ENCODE measurements at places on chromosomes 16 and 17. TPM values are rescaled to one million over a fixed set of nuclear protein-coding genes. Genes with fewer than 3 reads are reported as not detected.

Gene KAT7
- 32.6 TPM for total RNA-seq

Gene ZNF785
- total RNA-seq = 12.1 TPM

Gene CANT1
- total RNA-seq = 24.0 TPM

Gene KRT33A
- total RNA-seq = not detected

Gene TMEM114
- total RNA-seq = not detected

Gene MPO
- not detected for total RNA-seq

Gene KRTAP2-1
- not detected for total RNA-seq

Gene KCNAB3
- total RNA-seq = 2.9 TPM

Gene SALL1
- total RNA-seq = not detected

Gene MFAP4
- total RNA-seq = 96.4 TPM

Gene CEP295NL
- 2.9 TPM for total RNA-seq

Gene ATP1B2
- total RNA-seq = not detected

Gene ZCCHC14
- 11.4 TPM for total RNA-seq

Gene KRTAP2-4
- not detected for total RNA-seq

Gene TAT
- 0.19 TPM for total RNA-seq

Gene KRTAP4-1
- not detected for total RNA-seq

Gene CD79B
- total RNA-seq = 15.8 TPM

Gene ST6GALNAC1
- total RNA-seq = 4.6 TPM

Gene TTLL6
- total RNA-seq = not detected

Gene ICAM2
- total RNA-seq = 133 TPM

Gene MYH8
- total RNA-seq = not detected

Gene EVPLL
- 0.37 TPM for total RNA-seq

Gene CPHXL2
- total RNA-seq = not detected

Gene CD300LF
- total RNA-seq = not detected

Gene LRRC75A
- 3.5 TPM for total RNA-seq

Gene SLC47A2
- not detected for total RNA-seq

Gene PPM1E
- total RNA-seq = 0.48 TPM

Gene ELAC2
- 83.9 TPM for total RNA-seq

Gene WFDC1
- 0.36 TPM for total RNA-seq

Gene AANAT
- not detected for total RNA-seq

Gene TTYH2
- 5.9 TPM for total RNA-seq

Gene CCL8
- total RNA-seq = 3.2 TPM

Gene GPR179
- total RNA-seq = not detected

Gene HOXB5
- 2.1 TPM for total RNA-seq

Gene EPN3
- total RNA-seq = not detected

Gene TPSG1
- not detected for total RNA-seq

Gene MLLT6
- 53.0 TPM for total RNA-seq

Gene CENPV
- 16.1 TPM for total RNA-seq

Gene HOXB13
- not detected for total RNA-seq

Gene TM4SF5
- total RNA-seq = not detected

Gene PRSS27
- 1.2 TPM for total RNA-seq

Gene PRRT2
- total RNA-seq = 0.28 TPM

Gene YPEL3
- 33.0 TPM for total RNA-seq

Gene TNFSF13
- total RNA-seq = 45.5 TPM

All from omental fat pad (tissue), 4 donors.